Activated T-helper 1 cell treated with anti-CD3 and anti-CD28 coated beads, Interleukin-12 subunit alpha, Interleukin-12 subunit beta, Interleukin-2, Interleukin-4 antibody, amounts not matched to agents 30 ng/mL and 10 ng/mL and 1 ng/mL, durations not matched to agents 14 hours and 24 hours and 36 hours (primary cell): ENCODE measurements at places on chromosomes 4 and X. TPM values are rescaled to one million over a fixed set of nuclear protein-coding genes. Genes with fewer than 3 reads are reported as not detected.

The ADD1 gene
- total RNA-seq, result 200 and 203 TPM in 2 replicates

The SLC16A2 gene
- 0.08 and 0.20 TPM in 2 replicates for total RNA-seq

The RTL9 gene
- total RNA-seq, result not detected in 2 replicates

The WAS gene
- 106 and 122 TPM in 2 replicates for total RNA-seq

The FGA gene
- total RNA-seq, result not detected in 2 replicates

The NLRP2B gene
- not detected in 2 replicates for total RNA-seq

The ESX1 gene
- not detected in 2 replicates for total RNA-seq

The SEPTIN6 gene
- total RNA-seq, result 159 and 172 TPM in 2 replicates

The FRMPD4 gene
- total RNA-seq, result not detected in 2 replicates

The RAB41 gene
- total RNA-seq, result not detected in 2 replicates

The NWD2 gene
- not detected in 2 replicates for total RNA-seq

The PCSK1N gene
- 0.36 and 0.42 TPM in 2 replicates for total RNA-seq

- DNase-seq, result no peak
Measured at GRCh38 chr4:8377103-8378075, 63.1 kb downstream of the ACOX3 start.

GRCh38 chr4:89064848-89065247, 7.9 kb upstream of the FAM13A start:
- no peak for DNase-seq

GRCh38 chr4:128373628-128374027, 86.0 kb upstream of the PGRMC2 start:
- DNase-seq, result no peak

- DNase-seq, result no peak
Measured at GRCh38 chrX:111268506-111268905, 1.8 kb downstream of the CAPN6 start.

DNA sequence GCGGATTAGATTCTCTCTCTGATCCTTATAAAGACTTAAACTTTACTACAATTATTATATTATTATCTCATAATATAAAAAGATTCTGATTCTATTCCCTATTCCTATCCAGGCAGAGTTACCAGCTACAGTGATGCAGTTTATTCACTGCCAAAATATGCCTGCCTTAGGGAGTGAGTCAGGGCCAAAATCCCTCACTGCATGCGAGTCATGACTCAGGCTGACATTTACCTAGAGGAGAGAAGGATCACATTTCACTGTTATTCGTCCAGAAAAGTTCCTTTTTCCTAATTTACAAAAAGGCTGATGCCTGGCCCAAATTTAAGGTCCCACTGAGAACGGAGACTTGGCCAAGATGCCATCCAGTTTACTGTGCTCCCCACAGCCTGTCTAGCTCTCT, 168.5 kb upstream of the LDB2 start:
- no peak for DNase-seq

- DNase-seq, result no peak
Measured at GRCh38 chrX:8668813-8669212, 63.1 kb downstream of the ANOS1 start.

GRCh38 chrX:3711331-3711917, 2.0 kb downstream of the PRKX start:
- no peak for DNase-seq

DNA sequence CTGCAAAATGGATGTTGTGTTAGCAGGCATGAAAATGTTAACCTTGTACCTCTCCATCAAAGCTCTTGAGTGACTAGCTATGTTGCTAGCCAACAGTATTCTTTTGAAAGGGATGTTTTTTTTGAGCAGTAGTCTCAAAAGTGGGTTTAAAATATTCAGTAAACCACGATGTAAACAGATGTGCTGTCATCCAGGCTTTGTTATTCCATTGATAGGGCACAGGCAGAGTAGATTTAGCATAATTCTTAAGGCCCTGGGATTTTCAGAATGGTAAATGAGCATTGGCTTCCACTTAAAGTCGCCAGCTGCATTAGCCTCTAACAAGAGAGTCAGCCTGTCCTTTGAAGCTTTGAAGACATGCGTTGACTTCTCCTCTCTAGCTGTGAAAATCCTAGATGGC, 18.4 kb downstream of the FGF2 start:
- no peak for DNase-seq

DNA sequence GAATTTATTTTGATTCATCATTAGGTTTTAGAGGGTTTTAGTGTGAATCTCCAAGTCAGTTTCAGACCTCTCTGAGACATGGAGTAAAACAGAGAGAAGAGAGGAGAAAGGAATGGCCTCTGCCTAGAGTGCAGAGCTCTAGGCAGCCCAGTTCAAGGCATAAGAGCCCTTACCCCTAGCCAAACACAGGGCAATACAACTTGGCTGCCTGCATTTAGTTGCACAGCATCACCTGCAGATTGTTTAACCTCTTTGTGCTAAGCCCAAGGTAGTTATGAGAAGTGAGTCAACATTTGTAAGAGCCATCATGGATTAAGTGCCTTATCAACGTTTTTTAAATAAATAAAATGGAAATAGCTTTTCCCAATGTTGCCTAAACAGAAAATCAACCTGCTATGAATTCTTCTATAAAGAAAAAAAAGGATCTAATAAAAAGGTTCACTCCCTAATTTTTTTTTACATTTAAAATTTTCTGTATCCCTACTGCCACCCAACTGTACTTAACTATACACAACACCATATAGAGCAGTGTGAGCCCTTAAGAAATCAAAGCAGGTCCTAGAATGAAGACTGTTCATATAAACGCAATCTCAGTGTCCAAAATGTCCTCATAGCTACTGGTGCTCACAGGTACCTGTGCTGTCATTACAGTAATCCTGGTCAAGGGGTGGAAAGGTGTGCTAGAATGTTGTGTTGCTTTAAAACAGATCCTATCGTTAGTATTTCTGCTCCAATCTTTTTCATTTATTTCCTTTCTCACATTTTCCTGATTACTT, 36.0 kb downstream of the PF4 start:
- DNase-seq, result no peak

DNA sequence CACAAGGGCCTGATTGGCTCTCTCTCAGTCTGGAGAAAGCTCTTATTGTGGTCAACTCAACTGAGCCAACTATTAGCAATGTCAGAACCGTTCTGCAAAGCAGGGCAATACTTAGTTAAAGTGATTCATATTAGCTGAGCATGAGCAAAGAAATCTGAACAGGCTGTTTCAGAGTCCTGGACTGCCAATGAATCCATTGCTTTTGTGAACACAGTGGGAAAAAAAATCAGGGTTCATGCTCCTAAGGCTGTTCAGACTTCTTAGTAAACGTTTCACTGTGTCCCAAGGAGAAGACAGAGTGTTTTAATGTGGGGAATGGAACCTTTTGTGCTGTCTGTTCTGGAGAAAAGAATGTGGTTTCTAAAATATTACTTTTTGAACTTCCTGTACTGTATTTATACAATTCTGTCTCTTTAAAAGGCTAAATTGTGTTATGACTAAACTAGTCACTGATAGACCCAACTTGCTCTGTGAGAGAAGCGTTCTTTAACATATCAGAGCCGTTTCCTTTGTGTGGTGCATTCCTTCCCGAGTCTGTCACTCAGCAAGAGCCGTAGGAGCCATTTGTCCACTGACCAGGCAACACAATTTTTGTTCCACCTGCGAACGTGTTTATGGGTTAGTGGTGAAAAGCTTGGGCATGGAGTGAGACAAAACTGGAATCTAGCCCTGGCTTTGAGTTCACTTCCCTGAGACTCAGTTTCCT, 366.1 kb downstream of the FBXO8 start:
- no peak for DNase-seq

DNA sequence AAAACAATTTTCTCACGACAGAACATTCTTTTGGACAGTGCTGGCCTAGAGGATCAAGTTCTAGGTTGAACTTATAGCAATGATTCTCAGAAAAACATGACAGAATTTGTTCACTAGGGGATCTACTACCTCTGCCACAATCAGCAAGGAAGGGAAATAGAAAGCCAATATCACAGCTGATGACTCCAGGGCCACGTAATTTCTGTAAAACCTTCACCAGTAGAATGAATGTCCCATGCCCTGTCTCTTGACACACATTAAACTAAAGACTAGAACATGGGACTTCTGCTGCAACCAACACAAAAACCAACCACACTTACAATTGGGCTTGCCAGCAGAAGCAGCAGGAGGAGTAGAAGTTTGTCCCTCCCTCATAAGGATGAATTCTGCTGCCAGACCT, 86.0 kb upstream of the NPFFR2 start:
- DNase-seq, result no peak

- no peak for DNase-seq
Measured at GRCh38 chr4:101156619-101157310, 190.6 kb downstream of the PPP3CA start.

DNA sequence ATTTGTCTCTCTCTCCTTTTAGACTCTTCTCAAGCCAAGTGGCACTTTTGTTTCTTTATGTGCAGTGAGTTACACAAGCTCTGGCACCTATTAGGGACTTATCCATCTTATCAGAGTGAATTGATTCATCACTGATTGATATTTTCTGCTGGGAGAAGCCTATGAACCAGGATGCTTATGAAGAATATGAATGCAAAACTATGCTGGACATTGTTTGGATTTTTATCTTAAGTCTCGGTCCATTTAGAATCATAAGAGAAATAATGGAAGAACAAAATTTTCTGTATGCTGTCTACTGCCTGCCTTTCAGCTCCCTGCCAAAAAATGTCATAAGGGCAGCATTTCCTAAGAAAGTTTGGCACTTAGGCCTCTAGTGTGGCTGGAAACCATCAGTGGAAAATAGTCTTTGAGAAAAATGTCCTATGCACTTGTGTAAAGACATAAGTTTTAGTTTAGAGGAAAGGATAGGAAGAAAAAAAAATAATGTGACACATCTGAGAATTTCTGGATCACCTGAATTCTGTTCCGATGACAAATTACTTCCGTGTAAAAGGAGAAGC, 365.7 kb upstream of the MAD2L1 start:
- no peak for DNase-seq

- no peak for DNase-seq
Measured at GRCh38 chr4:6011271-6011671, 7.0 kb downstream of the C4orf50 start.

- DNase-seq, result no peak
Measured at GRCh38 chrX:31706466-31706865, 634.6 kb upstream of the FTHL17 start.

GRCh38 chrX:7362111-7362510, 214.2 kb upstream of the PUDP start:
- DNase-seq, result no peak

- no peak for DNase-seq
Measured at GRCh38 chr4:4724321-4724720, 135.1 kb upstream of the MSX1 start.

DNA sequence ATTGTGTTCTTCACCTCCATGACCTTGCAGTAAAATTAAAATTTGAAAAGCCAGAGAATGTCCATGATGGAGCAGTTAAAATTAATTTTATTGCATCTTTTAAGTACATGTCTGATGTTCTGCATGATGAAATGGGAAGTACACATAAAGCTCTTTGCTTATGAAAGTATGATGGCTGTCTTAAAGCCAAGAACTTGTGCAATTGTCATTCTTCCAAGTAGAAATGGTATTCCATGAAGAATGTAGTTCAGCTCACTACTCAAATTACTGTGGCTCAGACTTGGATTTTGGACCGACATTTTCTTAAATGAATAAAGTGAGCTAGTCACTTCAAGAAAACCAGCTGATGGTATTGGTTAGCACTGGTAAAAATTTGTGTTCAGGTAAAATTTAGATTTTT, 161.7 kb upstream of the CXCL13 start:
- no peak for DNase-seq

- DNase-seq, result no peak
Measured at GRCh38 chrX:2388669-2389068, 112.1 kb downstream of the DHRSX start.

DNA sequence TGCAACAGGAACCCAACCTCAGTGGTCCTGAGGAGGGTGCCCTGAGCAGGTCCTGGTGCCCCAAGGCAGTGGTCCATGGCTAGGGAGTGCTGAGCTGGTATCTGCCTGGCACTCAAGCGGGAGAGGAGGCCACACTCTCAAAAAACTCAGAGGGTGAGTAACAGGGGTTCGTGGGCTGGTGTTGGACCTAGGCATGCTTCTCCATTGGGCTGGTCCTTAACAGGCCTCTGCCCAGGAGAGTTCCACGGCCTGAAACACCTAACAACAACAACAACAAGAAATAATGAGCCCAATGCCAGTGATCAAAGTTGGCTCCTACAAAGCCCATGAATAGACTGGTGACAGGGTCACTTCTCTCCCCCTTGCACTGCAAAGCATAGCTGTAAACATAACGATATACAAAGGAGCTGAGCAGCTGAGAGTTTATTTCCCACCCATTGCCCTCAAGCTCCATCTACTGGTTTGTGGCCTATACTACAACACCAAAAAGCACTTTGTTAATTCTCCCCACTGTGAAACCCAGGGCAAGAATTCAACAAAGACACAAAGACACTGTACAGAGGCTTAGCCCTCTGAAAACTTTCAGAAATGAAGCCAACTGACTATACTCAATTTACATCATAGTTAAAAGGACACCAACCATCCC, 736.1 kb upstream of the ADGRL3 start:
- no peak for DNase-seq

- no peak for DNase-seq
Measured at GRCh38 chr4:55055529-55055928, 69.9 kb downstream of the KDR start.

DNA sequence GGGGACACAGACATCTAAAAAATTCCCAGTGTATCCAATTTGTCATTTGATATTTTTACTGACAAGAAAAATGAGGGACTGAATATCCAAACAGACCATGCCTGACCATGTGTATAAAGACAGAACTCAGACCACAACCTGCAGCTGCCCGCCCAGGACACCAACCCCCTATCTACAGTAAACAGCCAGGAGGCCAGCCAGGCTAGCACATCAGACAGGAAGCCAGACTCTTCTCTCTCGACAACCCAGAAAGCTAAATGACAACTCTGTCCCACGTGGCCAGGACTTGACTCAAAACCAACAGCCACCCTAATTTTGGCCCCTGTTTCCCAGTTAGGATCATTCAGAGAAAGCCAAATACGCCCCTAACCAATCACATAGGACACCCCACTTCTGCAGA, 15.1 kb downstream of the AFAP1 start:
- no peak for DNase-seq

DNA sequence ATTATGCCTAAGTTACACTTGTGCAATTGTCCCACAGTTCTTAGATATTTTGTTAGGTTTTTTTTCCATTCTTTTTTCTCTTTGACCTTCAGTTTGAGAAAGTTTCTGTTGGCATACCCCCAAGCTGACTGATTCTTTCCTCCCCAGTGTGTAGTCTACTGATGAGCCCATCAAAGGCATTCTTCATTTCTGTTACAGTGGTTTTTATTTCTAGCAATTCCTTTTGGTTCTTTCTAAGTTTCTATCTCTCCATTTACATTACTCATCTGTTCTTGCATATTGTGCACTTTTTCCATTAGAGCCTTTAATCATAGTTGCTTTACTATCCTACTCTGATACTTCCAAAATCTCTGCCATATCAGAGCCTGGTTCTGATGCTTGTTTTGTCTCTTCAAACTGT, 31.9 kb downstream of the CASP6 start:
- DNase-seq, result no peak

GRCh38 chr4:172818901-172819300, 349.7 kb upstream of the GALNT7 start:
- DNase-seq, result no peak

GRCh38 chr4:40909363-40909876, 159.7 kb downstream of the NSUN7 start:
- DNase-seq, result no peak

GRCh38 chr4:124931050-124931449, 218.5 kb upstream of the ANKRD50 start:
- no peak for DNase-seq
